ENCODE measurements at places on chromosomes 2 and 18.

- no peak for DNase-seq
Observed at GRCh38 chr2:98507461-98507860, 62.8 kb downstream of the INPP4A start.

GRCh38 chr2:5083402-5083801 lies 608.8 kb upstream of the SOX11 start:
- DNase-seq, result no peak

- DNase-seq, result no peak
Observed at GRCh38 chr2:68696554-68696953, 38.1 kb upstream of the ARHGAP25 start.

GRCh38 chr2:27073782-27074181 lies 2.3 kb upstream of the OST4 start:
- no peak for DNase-seq

DNA sequence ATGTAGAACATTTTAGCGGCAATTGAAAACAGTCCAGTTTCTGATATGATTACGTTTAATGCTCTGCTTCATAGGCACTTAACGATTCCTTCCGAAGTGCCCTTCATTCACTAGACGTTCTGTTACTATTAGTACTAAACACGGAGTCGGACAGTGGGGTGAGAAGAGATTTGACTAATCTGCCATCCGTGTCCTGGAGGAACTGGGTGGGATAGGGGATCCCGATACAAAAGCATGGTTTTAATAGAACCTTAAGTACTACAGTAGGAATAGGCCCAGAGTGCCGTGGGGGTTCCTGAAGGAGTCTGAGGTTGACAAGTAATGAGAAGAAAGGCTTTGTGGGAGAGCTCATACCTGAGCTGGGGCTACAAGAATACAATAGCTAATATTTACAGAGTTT lies 631 bp downstream of the MORN2 start:
- no peak for DNase-seq

DNA sequence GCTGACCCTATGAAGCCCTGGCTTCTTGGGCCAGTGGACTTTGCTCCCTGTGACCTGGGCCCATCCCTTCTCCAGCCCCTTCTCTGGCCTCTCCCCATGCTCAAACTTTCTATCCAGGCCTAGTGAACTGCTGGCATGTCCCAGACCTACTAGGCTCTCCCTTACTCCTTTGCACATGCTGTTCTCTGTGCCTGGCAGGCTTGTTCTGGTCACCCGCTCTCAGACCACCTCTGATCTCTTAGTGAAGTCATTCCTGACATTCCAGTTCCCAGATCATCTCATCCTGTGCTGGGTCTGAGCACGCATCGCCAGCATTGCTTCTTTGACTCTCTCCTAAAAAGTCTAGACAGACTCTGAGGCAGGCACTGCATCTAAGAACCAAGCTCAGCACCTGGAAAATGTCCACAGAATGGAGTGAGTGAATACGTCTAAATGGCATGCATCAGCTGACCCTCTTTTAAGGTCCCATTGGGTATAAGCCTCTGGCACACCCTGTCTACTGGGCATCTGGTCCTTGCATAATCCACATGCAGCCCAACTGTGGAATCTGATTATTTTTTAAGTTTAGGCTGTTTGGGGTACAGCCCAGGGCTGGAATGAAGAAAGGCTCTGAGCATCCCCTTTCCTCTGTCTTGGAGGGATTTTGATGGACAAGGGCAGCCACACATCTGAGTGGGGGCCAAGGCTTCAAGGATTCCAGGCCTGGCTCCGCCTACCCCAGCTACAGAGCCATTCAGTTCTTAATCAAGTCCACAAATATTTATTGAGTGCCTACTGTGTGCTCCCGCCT lies 130.6 kb upstream of the HAAO start:
- no peak for DNase-seq

Data from activated CD4-positive, alpha-beta T cell treated with anti-CD3 and anti-CD28 coated beads, Interleukin-2, amount 50 U/mL, for 4 hours (primary cell).